ENCODE measurements at places on chromosomes 7 and 10.

DNA sequence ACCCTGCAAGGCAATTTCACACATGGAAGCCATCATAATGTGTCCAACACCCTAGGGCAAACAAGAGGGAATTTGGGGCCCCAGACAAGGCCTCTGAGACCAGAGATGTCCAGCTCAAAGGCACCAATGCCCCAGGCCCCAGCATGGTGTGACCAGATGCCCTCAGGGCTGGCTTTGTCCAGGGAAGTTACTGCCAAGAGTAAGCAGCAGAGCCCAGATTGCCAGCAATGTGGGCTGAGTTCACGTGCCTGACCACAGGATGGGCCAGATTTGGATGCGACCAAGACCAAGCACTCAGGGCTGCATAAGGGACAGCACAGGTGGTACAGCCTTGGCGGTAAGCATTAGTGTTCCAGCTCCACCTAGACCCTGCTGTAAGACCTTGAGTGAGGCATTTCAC lies 12.7 kb downstream of the MYOF start:
- no peak for DNase-seq

- no peak for DNase-seq
Observed at GRCh38 chr7:46490406-46490805, 569.3 kb upstream of the IGFBP3 start.

- no peak for DNase-seq
Observed at GRCh38 chr10:126902157-126902556, 3.1 kb upstream of the DOCK1 start.

DNA sequence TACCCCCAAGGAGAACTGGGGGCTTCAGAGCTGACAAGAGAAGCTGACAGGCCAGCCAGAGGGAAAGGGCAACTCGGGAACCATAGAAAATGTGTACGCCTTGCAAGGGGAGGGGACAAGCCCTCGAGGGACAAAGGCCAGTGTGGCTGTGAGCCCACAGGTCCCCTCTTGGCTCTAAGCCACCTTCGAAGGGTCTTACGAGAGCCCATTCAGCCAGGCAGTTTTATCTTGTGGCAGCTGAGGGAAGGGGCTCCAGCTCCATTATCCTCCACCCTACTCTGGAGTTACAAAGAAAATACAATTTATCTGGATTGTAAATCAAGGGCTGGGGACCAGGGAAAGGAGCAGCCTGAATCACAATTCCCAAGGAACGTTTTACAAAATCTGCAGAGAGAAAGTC lies 159.5 kb upstream of the ZMIZ1 start:
- DNase-seq, result no peak

DNA sequence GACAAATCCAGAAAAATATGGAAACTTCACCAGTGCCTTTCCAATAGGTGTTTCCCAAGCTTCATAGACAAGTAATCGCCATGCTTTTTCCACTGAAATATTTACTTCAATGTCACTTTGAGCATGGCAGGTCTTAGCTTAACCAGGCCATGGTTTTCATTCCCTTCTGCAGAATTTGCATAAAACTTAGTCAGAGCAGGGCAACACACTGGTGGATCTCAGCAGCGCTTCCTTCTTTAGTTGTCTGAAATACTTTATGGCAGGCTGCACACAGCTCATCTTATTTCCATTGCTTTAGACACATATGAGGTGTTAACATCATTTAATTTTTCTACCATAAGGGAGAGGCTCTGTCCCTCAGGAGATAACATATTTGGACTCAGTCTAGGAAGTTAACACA lies 102.9 kb upstream of the AHR start:
- DNase-seq, result no peak

DNA sequence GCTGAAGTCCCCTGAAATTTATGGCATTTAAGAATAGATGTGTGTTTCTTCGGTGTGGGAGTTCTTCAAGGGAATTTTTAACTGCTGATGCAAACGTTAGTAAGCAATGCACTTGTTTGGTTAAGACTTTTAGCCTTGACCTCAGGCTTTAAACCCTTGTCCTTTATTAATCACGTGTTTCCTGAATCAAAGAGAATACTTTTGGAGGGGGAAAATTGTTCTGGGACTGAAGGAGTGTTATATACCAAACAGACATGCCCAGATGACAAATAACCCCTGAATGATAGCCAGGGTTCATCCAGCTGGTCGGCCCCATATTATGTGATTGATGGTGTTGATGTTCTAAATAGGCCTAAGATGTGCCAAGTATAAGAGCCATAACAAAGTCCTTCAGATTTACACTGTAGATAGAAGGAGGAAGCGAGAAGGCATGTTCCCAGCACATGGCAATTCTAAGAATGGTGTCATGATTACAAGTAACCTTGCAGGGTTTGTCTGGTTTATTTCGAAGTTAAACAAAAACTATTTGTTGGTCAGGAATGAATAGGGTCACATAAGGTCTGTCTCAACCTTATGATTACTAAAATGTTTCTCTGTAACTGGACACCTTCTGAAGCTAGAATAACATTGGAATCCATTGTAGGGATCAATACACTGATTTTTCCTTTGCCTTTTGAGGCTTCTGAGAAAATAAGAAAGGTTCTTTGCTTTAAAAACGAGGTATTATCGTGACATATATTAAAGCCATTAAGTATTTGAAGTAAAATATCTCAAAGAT lies 124.2 kb upstream of the SEM1 start:
- peak; percentile 49 for DNase-seq

DNA sequence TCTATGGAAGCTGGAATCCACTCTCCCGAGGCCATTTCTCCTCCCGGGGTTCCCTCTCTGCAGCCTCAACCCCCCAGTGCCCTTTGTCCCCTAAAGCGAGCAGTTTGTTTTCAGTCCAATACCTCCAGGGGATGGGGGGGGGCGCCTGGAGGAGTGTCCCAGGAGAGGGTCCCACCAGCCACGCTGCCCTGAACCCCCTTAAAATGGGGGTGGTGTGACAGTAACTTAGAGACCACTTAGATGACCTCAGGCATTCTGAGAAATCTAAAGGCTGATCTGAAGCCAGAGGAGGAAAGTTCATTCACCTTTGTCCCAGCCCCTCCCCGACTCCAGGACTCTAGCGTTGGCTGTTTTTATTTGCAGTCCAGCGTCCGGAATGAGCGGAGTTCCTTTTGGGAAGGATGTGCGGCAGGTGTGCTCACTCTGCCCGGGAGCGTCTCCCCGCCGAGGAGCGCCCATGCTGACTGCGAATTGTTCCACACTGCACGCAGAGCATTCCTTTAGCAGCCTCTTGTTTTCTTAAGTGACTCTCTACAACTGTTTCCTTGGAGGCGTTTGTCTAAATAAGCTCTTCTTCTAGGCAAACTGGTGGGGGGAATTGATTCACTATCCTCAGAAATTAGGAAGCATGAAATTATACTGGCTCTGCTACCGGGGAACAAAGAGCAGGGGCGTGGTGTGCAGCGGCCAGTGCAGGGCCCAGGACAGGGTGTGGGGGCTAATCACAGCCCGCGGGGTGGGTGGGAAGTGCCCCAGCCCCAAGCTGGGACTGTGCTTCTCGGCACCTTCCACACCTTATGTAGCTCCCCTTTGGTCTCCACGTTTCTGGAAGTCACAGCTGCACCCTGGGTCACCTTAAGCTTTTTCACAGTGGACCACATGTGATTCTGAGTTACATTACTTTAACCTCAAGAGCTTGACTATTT lies 46.3 kb downstream of the SYPL1 start:
- DNase-seq, result no peak

DNA sequence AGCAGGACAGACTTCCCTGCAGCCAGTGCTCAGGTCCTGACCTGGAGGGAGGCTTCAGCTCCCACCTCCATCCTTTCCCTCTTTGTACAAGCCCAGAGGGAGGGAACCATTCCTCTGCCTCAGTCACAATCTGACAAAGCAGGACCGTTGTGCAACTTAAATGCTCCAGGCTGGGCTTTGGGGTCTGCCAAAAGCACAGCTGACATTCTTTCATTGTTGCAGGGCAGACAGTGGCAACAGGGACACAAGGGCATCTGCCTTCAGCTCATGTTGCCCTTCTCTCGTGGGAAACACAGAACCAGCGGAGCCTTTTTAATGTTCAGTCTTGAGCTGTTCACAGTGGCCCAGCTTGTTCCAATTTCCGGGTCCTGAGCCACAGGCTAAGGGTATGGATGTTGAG lies 155.7 kb upstream of the TNS3 start:
- no peak for DNase-seq

GRCh38 chr7:31857172-31857571 lies 170.2 kb downstream of the PPP1R17 start:
- DNase-seq, result no peak

GRCh38 chr10:19892677-19893076 lies 76.4 kb downstream of the PLXDC2 start:
- DNase-seq, result no peak

GRCh38 chr7:47424523-47424922 lies 157.4 kb downstream of the TNS3 start:
- no peak for DNase-seq

DNA sequence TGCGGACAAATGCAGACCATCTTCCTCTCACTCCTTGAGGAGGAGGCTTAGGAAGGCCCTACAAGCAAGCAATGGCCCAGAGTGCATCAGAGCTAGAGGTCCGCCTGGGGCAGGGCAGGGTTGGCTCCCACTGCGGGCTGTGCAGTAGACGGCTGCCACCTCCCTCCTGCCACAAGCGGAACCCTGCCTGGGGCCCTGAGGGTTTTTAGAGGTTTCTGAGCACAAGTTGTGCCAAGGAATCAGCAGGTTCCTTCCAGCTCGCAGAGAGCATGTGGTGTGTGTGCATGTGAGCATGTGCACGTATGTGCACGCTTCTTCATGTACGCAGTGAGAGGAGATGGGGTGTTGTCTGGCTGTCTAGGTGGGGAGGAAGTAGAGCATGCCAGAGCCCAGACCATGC lies 25.9 kb upstream of the SMARCD3 start:
- DNase-seq, result no peak

DNA sequence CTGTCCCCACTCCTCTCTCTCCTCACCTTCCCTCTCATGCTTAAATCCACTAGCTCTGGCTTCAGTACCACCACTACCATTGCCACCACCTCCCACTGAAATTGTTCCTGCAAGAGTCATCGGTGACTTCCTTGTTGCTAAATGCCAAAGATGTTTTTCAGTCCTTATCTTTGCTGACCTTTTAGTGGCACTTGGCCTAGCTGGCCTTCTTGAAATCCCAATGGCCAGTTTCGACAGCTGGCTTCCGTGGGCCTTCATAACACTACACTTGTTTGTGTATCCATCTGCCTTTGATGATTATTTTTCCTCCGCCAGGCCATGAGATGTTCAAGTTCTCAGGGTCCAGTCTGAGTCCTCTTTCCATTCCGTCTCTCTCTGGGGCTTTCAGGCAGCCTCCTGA lies 118.2 kb upstream of the NANOS1 start:
- peak; percentile 3 for DNase-seq

DNA sequence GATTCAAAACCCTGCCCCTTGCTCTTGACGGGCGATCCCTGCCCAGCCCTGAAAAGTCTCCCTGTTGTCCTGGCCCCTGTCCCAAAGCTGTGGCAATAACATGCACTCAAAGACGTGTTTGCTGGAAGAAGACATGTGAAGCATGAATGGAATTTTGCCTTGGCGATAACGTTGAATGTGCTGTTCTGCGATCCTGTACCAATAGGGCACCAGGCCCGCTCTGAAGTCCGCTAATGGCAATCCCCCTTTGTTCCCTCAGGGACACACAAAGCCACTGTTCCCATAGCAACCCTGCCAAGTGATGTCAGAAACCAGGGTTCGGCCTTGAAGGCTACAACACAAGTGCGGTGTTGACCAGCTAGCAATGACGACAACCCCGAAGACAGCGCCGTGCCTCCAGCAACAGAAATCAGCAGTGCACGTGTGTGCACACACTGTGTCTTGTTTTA lies 284.6 kb downstream of the KLF6 start:
- no peak for DNase-seq

DNA sequence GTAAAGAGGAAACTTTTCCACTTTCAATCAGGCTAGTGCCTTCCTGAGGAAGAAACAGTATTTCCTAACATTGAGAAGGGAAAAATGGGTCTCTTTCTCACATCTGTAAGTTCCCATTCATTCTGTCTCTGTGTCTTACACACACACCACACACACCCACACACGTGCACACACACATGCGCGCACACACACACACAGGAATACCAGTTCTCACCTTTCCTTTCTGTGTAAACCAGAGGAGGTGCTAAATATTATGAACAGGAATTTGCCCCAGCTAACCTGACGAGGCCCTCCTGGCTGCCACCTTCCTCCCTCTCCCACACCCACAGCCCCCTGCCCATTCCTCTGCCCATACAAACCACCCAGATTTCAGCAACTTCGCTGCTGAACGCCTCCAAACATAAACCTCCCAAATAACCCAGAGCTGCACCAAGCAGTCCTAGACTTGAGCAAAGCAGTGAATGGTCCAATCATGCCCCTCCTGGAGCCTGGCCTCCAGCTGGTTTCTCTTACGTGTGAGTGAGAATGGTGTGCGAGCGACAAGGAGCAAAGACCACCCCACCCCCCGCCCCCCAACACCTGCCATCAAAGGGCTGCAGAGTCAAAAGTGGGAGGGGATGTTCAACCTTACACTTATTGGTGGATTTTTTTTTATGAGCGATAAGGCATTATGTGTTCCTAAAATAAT lies 190.5 kb downstream of the HECW1 start:
- no peak for DNase-seq

- DNase-seq, result no peak
Observed at GRCh38 chr7:37706804-37707203, 23.2 kb downstream of the GPR141 start.

DNA sequence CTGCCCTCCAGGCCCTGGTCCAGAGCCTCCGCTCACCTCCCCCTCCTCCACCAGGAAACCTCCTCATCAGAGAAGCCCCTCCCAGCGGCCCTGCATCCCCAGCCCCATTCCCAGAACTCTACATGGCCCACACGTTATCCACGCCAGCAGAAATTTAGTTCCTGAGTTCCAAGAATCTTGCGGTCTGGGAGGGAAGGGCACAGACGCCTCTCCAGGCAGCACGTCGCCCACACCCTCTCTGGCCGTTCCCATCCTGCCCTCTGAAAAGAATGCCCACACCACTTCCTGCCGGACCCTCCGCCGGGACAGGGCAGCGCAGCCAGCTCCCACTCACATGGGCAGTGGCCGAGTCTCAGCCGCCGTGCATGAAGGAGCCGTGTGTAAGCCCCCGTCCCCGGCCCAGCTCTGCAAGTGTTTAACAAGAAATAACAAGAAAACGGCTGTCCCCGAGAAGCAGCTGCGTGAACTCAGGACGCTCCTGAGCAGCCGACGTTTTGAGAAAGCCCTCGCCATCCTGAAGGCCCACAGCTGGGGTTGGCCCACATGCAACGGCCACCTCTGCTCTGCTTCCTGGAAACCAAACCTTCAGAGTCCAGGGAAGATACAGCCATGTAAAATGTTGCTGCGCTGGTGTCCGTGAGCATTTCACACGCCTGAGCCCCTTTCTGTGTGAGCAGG lies 17.4 kb downstream of the ADGRA1 start:
- no peak for DNase-seq

DNA sequence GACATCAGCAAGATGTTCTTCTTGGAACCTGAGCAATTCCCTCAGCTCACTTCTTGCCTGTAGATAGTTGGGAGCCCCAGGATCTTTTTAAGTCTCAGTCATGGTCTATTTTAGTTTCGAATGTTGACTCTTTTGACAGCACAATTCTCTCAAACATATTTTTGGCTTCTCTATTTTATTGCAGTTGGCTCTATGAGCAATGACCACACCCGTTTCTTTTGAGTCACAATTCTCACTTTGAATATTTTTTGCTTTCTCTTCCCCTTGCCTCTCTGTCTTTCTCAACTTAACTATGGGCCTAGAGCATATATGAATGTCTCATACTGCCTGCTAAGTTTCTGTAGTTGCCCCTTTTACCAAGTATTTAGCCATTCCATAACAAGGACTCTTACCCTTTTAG lies 222.8 kb downstream of the PTN start:
- DNase-seq, result no peak
